ENCODE measurements at places on chromosomes 7 and 10. TPM values are rescaled to one million over a fixed set of nuclear protein-coding genes. Genes with fewer than 3 reads are reported as not detected.

Gene AKR1D1
- not detected for total RNA-seq

Gene FERD3L
- not detected for total RNA-seq

Gene GHRHR
- not detected for total RNA-seq

Gene FKBP6
- not detected for total RNA-seq

Gene HKDC1
- total RNA-seq: 0.04 TPM

Measured in K562 (cell line).